AG04449 (cell line): ENCODE measurements at places on chromosomes 6 and 20.

DNA sequence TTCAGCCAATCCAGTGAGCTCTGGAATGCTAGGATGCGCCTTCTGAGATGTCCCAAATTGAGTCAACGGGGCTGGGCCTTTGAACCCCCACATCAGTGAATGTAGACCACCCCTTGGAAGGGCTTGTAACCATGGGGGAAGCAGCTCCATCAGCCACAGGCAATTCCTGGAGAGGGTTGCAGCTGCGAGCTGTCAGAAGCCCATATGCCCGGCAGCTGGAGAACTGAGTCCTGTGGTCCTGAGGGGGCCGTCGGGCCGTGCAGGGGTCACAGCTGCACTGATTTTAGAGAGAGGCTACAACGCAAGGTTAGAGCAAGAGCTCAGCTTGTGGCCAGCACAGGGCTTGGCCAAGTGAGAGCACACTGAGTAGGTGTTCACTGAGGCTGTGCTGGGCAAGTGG is 121.3 kb downstream of the TOX2 start:
- DNase-seq = no peak

- no peak for DNase-seq
Observed at GRCh38 chr6:109241199-109241598, 141.1 kb downstream of the CD164 start.

GRCh38 chr20:36399969-36400545 is 93.9 kb downstream of the DLGAP4 start:
- no peak for DNase-seq

- DNase-seq = no peak
Observed at GRCh38 chr20:63469019-63469712, 3.3 kb downstream of the KCNQ2 start.

DNA sequence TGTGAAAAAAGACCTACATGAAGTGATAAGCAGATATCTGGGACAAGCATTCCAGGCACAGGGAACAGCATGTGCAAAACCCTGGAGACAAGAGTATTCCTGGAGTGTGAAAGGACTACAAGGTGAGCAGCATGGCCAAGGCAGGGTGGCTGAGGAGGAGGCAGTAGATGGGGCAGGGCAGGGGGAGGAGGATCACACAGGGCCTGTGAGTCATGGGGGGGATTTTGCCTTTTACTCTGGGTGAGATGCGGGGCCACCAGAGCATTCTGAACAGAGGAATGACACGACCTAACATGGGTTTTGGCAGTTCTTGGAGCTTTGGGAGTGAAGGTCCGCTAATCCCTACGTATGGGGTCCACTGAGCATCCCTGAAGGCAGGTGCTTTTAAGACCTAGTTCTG is 69.8 kb upstream of the CCN6 start:
- DNase-seq = no peak

- no peak for DNase-seq
Observed at GRCh38 chr20:10509376-10509775, 74.3 kb downstream of the SLX4IP start.

DNA sequence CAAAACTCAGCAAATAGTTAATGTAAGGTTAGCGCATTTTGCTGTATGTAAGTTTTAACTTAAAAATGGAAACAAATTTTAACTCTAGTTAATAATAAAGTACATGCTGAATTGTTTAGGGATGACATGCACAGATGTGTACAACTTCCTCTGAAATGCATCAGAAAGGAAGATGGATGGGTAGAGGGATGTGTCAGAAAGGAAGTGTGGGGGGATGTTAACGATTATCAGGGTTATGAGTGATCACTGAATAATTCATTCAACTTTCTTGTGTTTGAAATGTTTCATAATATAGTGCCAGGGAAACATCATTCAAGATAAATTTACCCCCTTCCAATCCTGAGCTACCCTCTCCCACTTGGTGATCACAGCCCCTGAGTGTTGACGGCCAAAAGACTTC is 87.6 kb downstream of the FOXA2 start:
- no peak for DNase-seq

- DNase-seq = no peak
Observed at GRCh38 chr6:128337619-128338018, 182.8 kb downstream of the PTPRK start.

- no peak for DNase-seq
Observed at GRCh38 chr20:47392721-47393073, 36.2 kb upstream of the ZMYND8 start.

- peak; percentile 36 for DNase-seq
Observed at GRCh38 chr6:109165392-109165974, 70.2 kb downstream of the CEP57L1 start.
